ENCODE measurements at places on chromosomes 12 and 14.

DNA sequence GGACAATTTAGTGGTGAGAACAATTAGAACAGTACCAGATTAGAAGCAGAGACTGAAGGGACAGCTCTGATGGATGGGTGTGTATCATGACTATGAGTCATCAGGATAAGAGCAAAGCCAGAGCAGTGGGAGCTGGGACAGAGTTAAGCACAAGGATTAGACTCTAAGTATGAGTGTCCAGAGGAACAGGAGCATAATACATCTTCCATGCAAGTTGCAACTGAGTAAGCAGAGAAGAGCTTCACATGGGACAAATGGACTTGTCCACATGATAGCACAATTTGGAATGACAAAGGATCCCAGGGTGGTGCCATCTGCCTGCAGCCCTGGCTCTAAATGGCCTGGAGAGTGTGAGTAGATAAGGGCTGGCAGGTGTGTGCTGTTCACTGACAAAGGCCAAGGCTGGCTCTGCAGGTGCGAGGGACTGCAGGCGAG lies 226.4 kb upstream of the CAND1 start:
- peak; percentile 71 for DNase-seq

- no peak for DNase-seq
Measured at GRCh38 chr12:23559268-23559753, 390.2 kb downstream of the SOX5 start.

GRCh38 chr14:84456946-84457345 lies 1073.0 kb upstream of the FLRT2 start:
- no peak for DNase-seq

DNA sequence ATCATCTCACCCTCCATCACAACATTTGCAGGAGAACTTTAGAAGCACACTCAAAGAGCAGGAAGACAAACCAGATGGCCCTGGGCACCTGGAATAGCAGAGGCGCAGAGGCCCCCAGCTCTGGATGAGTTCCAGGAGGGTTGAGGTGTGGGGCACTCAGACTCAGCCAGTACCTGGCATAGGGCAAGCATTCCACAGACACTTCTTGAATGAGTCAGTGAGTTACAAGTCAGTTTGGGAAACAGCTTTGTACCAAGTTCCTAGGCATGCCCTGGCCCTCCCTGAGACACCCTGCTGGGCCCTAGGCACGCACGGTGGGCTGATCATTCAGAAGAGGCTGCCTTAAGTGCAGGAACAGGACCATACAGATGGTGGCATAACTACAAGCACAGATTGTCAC lies 54.3 kb downstream of the MAP3K9 start:
- DNase-seq = peak; percentile 60

DNA sequence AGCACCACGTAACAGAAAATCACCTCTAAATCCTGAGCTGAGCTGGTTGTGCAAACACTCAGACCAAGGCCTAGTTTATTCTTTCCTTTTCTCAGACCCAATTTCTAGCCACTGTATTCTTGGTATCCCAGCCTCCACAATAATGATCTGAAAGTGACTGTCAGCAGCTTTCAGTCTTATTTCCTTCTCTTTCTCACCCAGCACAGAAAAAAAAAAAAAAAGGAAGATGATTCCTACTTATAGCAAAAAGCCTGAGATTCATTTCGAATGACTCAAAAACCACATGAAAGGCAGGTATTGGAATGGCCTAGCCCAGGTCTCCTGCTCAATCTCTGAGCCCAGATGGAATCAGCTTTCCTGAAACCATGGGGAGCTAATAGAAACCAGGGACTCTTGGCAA lies 298.6 kb upstream of the PPFIA2 start:
- DNase-seq = peak; percentile 43

GRCh38 chr12:38610808-38611350 lies 294.3 kb downstream of the ALG10B start:
- no peak for DNase-seq
